ENCODE measurements at places on chromosomes 16 and 17.
A peak's percentile ranks its signal among the peaks of the same experiment; 100 is the strongest.

DNA sequence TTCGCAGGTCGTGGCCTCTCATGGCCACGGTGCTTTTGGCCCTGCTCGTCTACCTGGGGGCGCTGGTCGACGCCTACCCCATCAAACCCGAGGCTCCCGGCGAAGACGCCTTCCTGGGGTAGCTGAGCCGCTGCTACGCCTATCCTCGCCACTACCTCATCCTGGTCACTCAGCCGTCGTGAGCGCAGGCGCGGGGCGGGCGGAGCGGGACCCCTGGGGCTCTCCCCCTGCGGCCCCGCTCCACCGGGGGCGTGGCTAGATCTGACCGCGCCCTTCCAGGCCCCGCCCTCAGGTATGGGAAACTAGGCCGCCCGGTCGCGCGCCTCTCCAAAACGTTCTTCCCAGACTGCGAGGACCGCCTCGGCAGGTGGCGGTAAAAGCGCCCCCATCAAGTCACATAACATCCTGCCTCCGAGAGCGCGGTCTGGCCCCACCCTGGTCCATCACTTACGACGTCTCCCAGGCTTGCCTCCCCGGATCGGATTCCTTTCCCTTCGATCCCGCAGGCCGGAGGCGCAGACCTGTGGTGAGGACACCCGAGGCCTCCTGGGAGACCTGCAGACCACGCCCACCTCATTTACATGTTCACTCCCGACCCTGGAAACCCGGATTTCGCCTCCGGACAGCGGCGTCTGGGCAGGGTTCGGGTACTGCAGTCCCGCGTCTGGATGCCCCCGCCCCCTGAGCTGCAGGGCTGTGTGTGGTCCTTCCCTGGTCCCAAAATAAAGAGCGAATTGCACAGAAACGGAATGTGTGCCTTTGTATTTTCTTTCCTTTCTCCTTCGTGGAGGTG, 91.5 kb upstream of the TMEM97 start:
- peak; percentile 34 for DNase-seq

DNA sequence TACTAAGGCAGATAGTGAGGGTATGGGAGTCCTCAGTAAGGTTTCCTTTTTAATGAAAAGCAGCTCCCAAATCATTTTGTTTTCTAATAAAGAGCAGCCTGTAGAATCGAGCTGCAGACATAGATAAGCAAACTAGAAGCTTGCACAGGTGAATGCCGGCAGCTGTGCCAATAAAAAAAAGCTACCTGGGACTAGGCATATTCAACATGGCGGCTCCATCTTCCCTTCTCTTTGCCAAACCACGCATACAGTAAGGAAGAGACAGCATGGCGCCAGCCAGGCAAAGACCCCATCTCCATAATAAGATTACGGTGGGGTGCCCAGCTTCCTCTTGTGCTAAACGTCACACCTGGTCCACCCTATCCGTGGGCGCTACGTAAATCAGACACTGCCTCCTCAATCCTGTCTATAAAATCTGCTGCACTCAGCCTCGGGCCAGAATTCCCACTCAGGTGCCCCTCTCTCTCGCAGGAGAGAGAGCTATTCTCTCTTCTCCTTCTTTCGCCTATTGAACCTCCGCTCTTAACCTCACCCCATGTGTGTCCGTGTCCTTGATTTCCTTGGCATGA, 92.7 kb upstream of the FA2H start:
- no peak for DNase-seq

DNA sequence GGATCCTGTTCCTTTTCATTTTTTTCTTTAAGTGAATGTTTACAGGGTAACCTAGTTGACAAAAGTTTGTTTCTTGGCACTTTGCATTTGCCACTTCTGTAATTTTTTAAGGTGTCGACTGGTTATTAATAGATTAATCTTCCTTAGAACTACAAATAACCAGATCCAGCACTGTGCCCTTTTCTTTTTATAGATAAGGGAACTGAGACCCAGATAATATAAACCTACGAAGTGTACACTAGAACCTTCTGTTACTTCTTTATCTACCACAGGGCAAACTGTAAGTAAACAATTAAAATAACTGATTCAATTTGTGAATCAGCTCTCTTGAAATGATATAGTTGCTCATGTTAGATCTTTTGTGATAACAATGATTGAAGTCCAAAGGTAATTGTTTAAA, 55.4 kb downstream of the NLK start:
- no peak for DNase-seq

GRCh38 chr17:36837195-36837938, 99.9 kb upstream of the LHX1 start:
- DNase-seq, result no peak

DNA sequence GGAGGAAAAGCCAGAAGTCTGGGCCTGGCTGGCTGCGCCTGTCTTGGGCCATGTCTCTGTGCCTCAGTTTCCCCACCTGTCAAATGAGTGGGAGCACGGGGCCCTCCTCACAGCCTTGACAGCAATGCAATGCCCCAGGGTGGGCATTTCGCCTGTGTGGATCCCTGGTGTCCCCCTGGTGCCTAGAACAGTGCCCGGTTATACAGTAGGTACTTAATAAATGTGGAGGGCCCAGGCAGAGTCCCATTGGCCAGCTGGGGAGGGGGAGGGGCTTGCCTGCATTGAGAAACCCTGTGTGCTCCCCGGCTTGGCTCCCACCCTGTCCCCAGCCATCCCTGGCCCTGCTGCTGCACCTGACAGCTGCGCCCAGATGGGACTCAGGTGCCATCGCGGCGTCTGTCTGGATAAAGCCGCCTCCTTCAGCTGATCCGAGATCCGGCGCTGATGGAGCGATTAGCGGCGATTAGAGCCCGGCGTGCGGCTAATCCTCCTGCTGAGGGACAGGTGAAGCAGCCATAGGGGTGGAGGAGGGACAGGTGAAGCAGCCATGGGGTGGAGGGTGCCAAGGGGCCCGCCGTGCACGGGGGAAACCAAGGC, 12.4 kb downstream of the ZFPM1 start:
- DNase-seq, result no peak

DNA sequence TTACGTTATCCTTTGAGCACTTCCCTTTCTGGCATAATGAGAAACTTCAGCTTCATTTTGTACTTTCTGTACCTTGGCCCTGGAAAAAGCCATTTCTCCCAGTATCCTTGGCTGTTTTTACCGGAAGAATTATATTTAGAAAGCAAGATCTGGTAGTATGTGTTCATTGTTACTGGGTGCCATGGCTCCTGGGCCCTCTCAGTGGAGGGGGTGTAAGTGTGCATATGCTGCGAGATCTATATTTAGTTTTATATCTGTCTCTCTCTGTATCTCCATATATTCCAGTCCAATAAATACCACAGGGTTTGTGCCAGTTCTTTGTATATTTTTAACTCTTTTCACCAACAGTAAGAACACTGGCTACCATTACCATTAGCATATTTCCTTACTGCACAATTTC, 17.7 kb downstream of the ATP2C2 start:
- no peak for DNase-seq

GRCh38 chr17:68439656-68440290, 17.5 kb downstream of the WIPI1 start:
- DNase-seq, result no peak

- DNase-seq, result no peak
Measured at GRCh38 chr17:35011671-35012216, 31.4 kb downstream of the LIG3 start.

DNA sequence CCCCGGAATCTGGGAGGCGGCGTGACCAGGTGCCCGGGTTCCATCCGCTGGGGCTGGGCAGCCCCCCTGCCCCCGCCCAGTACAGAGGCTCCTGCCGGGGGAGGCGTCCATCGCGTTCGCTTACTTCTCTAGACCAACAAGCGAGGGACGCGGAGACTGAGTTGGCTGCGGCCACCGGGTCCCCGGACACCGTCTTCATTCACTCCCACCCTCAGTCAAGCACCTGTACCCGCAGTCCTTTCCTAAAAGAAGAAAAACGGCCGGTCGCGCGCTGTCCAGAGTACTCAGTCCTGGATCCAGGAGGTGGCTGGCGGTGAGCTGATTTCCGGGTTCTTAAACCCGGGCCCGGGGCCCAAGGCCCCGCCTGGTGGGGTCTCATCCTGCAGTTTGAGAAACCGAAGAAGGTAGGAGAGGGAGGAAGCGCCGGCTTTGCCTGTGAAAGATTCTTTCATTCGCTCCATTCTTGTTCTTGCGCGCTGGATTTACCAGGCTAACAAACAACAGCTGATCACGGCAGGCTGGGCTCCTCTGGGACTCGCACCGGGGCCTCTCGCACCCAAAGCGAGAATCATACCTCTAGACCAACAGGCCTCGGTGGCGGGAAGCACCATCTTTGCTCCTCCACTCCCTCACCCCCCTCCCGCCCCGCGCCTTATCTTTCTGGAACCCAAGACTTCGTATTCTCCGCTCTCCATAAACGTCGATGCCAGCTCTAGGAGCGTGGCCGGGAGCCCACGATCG, 17.4 kb upstream of the OR1F1 start:
- DNase-seq, result no peak

GRCh38 chr17:73071066-73071999, 21.2 kb downstream of the SLC39A11 start:
- no peak for DNase-seq

- no peak for DNase-seq
Measured at GRCh38 chr17:82097919-82098168, 192 bp downstream of the FASN start.

- peak; percentile 47 for DNase-seq
Measured at GRCh38 chr17:80780381-80781198, 211.1 kb upstream of the CHMP6 start.

- no peak for DNase-seq
Measured at GRCh38 chr16:25403852-25404251, 146.2 kb upstream of the ZKSCAN2 start.

DNA sequence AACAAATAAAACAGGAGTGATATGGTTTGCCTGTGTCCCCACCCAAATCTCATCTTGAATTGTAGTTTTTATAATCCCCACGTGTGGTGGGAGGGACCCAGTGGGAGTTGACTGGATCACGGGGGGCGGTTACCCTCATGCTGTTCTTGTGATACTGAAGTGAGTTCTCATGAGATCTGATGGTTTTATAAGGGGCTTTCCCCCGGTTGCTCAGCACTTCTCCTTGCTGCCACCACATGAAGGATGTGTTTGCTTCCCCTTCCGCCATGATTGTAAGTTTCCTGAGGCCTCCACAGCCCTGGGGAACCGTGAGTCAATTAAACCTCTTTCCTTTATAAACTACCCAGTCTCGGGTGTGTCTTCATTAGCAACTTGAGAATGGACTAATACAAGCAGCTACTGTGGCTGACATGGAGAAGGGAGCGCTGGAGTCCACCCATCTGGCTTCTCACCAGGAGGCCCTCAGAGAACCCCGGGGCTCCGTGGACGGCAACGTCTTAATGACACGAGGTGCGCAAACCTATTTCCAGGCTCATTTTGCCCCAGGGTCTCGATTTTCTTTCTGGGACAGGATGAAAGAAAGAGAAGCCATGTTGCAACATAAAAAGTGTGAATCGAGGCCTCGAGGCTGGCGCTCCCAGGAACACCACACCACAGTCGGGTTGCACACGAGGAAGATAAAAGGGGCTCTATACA, 129.5 kb downstream of the DYNLRB2 start:
- no peak for DNase-seq

GRCh38 chr17:67390646-67391361, 13.7 kb downstream of the PITPNC1 start:
- DNase-seq, result peak; percentile 99

Data from ELR (cell line).